ENCODE measurements at places on chromosomes 3 and 15.

DNA sequence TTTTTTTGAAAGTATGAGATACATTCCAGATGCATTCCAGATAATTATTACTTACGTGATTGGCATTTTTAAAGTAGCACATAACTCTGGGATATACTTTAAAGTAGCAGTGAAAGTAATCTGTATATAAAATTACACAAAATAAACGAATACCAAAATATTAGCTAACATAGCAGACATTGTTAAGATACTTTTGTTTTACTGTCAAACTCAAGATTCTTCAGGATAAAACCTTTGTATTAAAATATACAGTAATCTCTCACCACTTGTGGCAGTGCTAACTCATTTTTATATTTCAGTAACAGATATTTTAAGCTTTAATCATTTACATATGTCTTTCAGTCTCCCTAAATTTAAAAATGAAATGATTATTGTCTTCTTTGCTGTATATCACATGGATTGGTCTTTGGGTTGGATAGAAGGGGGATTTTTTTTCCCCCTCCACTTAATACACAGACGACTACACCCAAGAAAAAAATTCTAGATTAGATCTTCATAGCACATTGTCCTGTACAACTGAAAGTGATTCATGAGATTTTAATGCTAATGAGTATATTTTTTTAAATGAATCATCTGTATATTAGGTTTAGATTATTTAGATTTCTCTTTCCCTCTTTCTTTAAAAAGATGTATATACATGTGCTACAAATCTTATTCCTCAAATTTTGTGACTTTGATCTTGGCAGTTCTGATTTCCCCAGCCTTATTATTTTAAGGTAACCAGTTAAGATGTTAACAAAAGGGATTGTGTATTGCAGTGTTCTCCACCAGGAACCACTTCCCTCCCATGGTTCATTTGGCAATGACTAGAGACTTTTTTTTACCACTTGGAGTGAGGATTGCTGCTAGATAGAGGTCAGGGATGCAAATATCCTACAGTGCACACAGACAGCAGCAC is 24.5 kb upstream of the EBLN2 start:
- DNase-seq = peak; percentile 46

- DNase-seq = no peak
Measured at GRCh38 chr3:129077222-129077621, 16.6 kb downstream of the GP9 start.

- no peak for DNase-seq
Measured at GRCh38 chr3:29440413-29441305, 159.8 kb downstream of the RBMS3 start.

GRCh38 chr3:169144731-169145130 is 518.8 kb downstream of the MECOM start:
- no peak for DNase-seq
